ENCODE measurements at places on chromosomes 6 and 20. TPM values are rescaled to one million over a fixed set of nuclear protein-coding genes. Genes with fewer than 3 reads are reported as not detected.

TSHZ2 gene
- 0.14 TPM for polyA plus RNA-seq

KLHDC3 gene
- 240 TPM for polyA plus RNA-seq

PMEPA1 gene
- polyA plus RNA-seq, result 12.7 TPM

PEX7 gene
- polyA plus RNA-seq, result 10.5 TPM

MYB gene
- 4.0 TPM for polyA plus RNA-seq

ACAT2 gene
- polyA plus RNA-seq, result 40.9 TPM

JPH2 gene
- polyA plus RNA-seq, result 0.83 TPM

BPIFB1 gene
- not detected for polyA plus RNA-seq

RAET1L gene
- not detected for polyA plus RNA-seq

CCN5 gene
- not detected for polyA plus RNA-seq

TRIM31 gene
- polyA plus RNA-seq, result 0.08 TPM

MAS1 gene
- polyA plus RNA-seq, result 0.02 TPM

LHFPL5 gene
- polyA plus RNA-seq, result 0.03 TPM

MCM3 gene
- polyA plus RNA-seq, result 262 TPM

DNAAF9 gene
- 2.7 TPM for polyA plus RNA-seq

CDS2 gene
- 54.0 TPM for polyA plus RNA-seq

PHACTR1 gene
- polyA plus RNA-seq, result 3.9 TPM

WFDC2 gene
- 137 TPM for polyA plus RNA-seq

PFDN4 gene
- polyA plus RNA-seq, result 15.3 TPM

C20orf96 gene
- polyA plus RNA-seq, result 19.3 TPM

SNAI1 gene
- 10.6 TPM for polyA plus RNA-seq

TP53TG5 gene
- not detected for polyA plus RNA-seq

RNF182 gene
- polyA plus RNA-seq, result 6.2 TPM

ELOVL5 gene
- polyA plus RNA-seq, result 71.4 TPM

POFUT1 gene
- 23.5 TPM for polyA plus RNA-seq

DEFB121 gene
- not detected for polyA plus RNA-seq

LAMA2 gene
- 1.3 TPM for polyA plus RNA-seq

CAPN11 gene
- polyA plus RNA-seq, result 1.8 TPM

BCAS4 gene
- 23.6 TPM for polyA plus RNA-seq

NUP43 gene
- polyA plus RNA-seq, result 25.2 TPM

TRIM39 gene
- polyA plus RNA-seq, result 7.3 TPM

PGC gene
- polyA plus RNA-seq, result 0.25 TPM

SLC22A16 gene
- not detected for polyA plus RNA-seq

OPN5 gene
- polyA plus RNA-seq, result not detected

DZANK1 gene
- polyA plus RNA-seq, result 4.9 TPM

KCNS1 gene
- 2.0 TPM for polyA plus RNA-seq

CITED2 gene
- 115 TPM for polyA plus RNA-seq

AURKA gene
- polyA plus RNA-seq, result 45.8 TPM

CST4 gene
- not detected for polyA plus RNA-seq

KCNK16 gene
- not detected for polyA plus RNA-seq

NR2E1 gene
- not detected for polyA plus RNA-seq

All from H1 (cell line).